ENCODE measurements at places on chromosomes 2 and 18. TPM values are rescaled to one million over a fixed set of nuclear protein-coding genes. Genes with fewer than 3 reads are reported as not detected.

CYP27C1 gene
- total RNA-seq, result 2.4 TPM

KCNJ13 gene
- total RNA-seq, result not detected

GRCh38 chr2:100765481-100765880 lies 54.5 kb upstream of the NPAS2 start:
- no peaks in the 10 kb centered on the region for H3K36me3 ChIP-seq
- DNase-seq, result no peak
- H3K27ac ChIP-seq, result no peak overlapping the region
- no peaks in the 10 kb centered on the region for H3K27me3 ChIP-seq
- peaks cover 19% of the 10 kb centered on the region for H3K4me1 ChIP-seq
- H3K4me3 ChIP-seq, result no peak overlapping the region

- H3K27me3 ChIP-seq, result no peaks in the 10 kb centered on the region
- no peaks in the 10 kb centered on the region for H3K36me3 ChIP-seq
- no peak for DNase-seq
- H3K27ac ChIP-seq, result no peak overlapping the region
- H3K4me1 ChIP-seq, result no peaks in the 10 kb centered on the region
Measured at GRCh38 chr18:11081009-11081532, 68.3 kb downstream of the PIEZO2 start.

DNA sequence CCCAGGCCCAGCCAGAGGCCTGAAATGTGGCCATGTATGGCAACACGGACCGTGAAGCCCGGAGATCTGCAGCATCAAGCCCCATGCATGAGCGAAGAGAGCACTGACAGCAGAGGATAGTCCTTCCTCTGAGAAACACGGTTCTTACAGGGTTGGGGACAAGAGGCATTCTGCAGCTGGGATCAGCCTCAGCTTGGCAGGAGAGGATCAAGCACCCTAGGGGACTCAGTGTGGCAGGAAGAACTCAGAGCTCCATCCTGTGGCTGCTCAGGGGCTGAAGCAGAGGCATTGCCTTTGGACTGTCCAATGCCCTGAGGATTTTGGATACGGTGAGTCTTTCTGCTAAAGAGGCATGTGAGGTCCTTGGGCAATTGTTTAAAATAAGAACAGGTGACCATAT lies 368.7 kb downstream of the ZNF516 start:
- no peaks in the 10 kb centered on the region for H3K4me1 ChIP-seq
- H3K27me3 ChIP-seq, result no peaks in the 10 kb centered on the region
- no peak for DNase-seq
- no peak overlapping the region for H3K4me3 ChIP-seq
- H3K36me3 ChIP-seq, result no peaks in the 10 kb centered on the region

- H3K4me3 ChIP-seq, result no peak overlapping the region
- no peak overlapping the region for H3K27ac ChIP-seq
- H3K4me1 ChIP-seq, result peaks cover 14% of the 10 kb centered on the region
- H3K27me3 ChIP-seq, result peaks cover 25% of the 10 kb centered on the region
- DNase-seq, result peak; percentile 90
- no peaks in the 10 kb centered on the region for H3K36me3 ChIP-seq
Measured at GRCh38 chr2:29223851-29224692, 108.9 kb downstream of the CLIP4 start.

DNA sequence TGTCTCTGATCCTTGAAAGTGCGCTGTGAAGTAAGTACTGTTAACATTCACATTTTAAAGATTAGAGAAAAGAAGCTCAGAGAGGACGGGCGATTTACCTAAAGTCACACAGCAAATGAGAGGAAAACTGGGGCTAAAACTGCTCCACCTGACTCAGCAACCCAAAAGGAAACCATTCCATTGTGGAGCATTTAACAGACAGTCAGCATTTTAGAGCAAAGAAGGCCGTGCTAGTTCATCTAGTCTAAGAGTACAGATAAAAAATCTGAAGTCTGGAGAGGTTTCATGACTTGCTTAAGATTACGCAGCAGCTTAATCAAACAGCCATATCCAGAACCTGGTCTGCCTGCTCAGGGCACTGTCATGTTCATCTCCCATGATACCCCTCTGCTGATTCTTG lies 19.9 kb upstream of the KCNF1 start:
- no peaks in the 10 kb centered on the region for H3K36me3 ChIP-seq
- DNase-seq, result no peak

DNA sequence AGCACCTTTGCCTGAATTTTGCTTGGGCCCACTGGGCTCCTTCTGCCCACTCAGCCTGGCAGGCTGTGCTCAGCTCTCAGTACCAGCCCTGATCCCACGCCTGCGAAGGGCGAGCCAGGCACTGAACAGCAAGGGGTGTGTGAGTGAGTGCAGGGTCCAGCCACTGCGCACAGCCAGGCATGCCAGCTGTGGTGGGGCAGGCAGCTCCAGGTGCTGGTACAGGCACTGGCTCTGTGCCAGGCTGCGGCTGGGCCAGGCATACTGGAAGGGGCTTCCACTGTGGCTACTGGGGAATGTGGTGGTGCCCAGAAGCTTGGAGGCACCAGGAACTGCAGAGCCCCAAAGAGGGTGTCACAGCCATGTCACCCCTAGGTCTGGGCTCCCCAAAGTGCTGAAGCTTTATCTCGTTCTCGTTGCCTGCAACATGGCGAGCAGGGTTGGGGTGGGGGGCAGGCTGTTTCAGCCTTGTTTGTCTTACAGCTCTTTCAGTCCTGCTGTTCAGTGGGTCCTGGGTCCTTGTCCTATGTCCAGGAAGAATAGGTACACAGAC lies 8.8 kb downstream of the DYSF start:
- no peak overlapping the region for H3K4me3 ChIP-seq
- H3K27ac ChIP-seq, result no peak overlapping the region
- H3K36me3 ChIP-seq, result no peaks in the 10 kb centered on the region
- H3K4me1 ChIP-seq, result peaks cover 10% of the 10 kb centered on the region

SH2D6 gene
- total RNA-seq, result not detected

- no peak overlapping the region for H3K4me3 ChIP-seq
- H3K27me3 ChIP-seq, result peaks cover 4% of the 10 kb centered on the region
- no peak for DNase-seq
- peaks cover 3% of the 10 kb centered on the region for H3K4me1 ChIP-seq
Measured at GRCh38 chr18:63888470-63889190, 1.1 kb downstream of the SERPINB2 start.

ANKRD36C gene
- 42.7 TPM for total RNA-seq

- DNase-seq, result peak; percentile 76
- no peaks in the 10 kb centered on the region for H3K36me3 ChIP-seq
- H3K4me1 ChIP-seq, result peaks cover 4% of the 10 kb centered on the region
- H3K27me3 ChIP-seq, result no peaks in the 10 kb centered on the region
Measured at GRCh38 chr18:32355896-32356295, 114.8 kb downstream of the GAREM1 start.

DNA sequence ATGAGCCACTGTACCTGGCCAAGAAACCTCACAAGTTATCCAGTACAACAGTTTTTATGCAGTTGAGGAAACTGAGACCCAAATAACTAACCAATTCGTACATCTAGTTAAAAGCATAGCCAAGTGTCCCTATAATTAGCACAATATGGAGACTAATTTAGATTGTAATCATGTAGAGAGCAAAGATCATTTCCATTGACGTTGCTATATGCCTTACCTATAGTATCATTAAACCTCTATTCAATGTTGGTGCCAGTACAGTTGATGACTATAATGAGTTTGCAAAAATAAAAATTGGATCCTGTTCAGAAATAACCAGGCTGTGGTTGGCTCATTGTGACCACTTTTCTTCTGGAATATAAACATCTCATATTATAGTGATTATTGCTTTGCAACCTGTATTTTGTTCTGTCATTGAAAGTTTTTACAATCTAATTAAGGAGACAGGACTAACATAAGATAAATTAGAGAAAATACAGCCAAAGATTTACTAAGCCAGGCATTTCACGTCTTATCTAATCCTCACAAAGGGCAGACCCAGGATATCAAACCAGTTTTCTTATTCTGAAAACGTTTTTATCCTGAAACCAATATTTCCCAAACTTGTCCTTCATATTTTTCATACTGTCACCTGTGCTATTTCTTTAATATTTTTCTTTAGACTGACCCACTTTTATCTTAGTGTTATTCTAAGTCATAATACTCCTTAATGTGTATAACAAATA lies 130.0 kb upstream of the STON1 start:
- H3K36me3 ChIP-seq, result no peaks in the 10 kb centered on the region
- no peaks in the 10 kb centered on the region for H3K27me3 ChIP-seq
- H3K4me3 ChIP-seq, result no peak overlapping the region
- H3K27ac ChIP-seq, result no peak overlapping the region
- no peaks in the 10 kb centered on the region for H3K4me1 ChIP-seq

- no peaks in the 10 kb centered on the region for H3K27me3 ChIP-seq
- peaks cover 4% of the 10 kb centered on the region for H3K4me1 ChIP-seq
- peak overlapping the region; percentile 62 for H3K27ac ChIP-seq
- no peak overlapping the region for H3K4me3 ChIP-seq
Measured at GRCh38 chr18:3579701-3580100, 129.7 kb downstream of the TGIF1 start.

DNA sequence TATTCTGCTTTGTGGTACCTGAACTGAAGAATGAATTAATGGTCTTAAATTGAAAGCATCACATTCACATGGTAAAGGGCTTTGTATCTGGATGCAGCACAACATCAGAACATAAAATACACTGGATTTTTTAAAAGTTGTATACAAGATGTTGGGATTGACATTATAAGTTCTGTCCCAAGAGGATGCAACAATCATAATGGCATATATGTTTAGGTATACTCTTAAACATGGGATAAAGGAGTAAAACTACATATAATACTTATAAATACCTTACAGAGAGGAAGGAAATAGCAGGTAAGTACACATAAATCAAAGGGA lies 171.9 kb downstream of the THADA start:
- H3K36me3 ChIP-seq, result peaks cover 7% of the 10 kb centered on the region
- H3K27ac ChIP-seq, result peak overlapping the region; percentile 28
- DNase-seq, result no peak
- no peak overlapping the region for H3K4me3 ChIP-seq

MAL gene
- total RNA-seq, result not detected

GRCh38 chr2:131156452-131157149 lies 51.5 kb downstream of the PLEKHB2 start:
- DNase-seq, result peak; percentile 65
- no peak overlapping the region for H3K4me3 ChIP-seq
- H3K27ac ChIP-seq, result no peak overlapping the region
- no peaks in the 10 kb centered on the region for H3K4me1 ChIP-seq
- H3K36me3 ChIP-seq, result no peaks in the 10 kb centered on the region

DNA sequence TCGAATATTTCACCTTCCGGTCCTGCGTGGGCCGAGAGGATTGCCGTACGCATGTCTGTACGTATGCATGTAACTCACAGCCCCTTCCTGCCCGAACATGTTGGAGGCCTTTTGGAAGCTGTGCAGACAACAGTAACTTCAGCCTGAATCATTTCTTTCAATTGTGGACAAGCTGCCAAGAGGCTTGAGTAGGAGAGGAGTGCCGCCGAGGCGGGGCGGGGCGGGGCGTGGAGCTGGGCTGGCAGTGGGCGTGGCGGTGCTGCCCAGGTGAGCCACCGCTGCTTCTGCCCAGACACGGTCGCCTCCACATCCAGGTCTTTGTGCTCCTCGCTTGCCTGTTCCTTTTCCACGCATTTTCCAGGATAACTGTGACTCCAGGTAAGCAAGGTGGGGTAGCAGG lies at the start of gene SERPINB5:
Gene SERPINB5 (plus strand): TSS at position 291 of the 400 bp plus-strand sequence. CDS start 7,471 bp downstream, outside the sequence.
- no peak for DNase-seq
- H3K27me3 ChIP-seq, result no peaks in the 10 kb centered on the region
- no peaks in the 10 kb centered on the region for H3K4me1 ChIP-seq
- H3K4me3 ChIP-seq, result no peak within 1 kb of the TSS
- no peaks in the 10 kb centered on the region for H3K36me3 ChIP-seq
- no peak within 1 kb of the TSS for H3K27ac ChIP-seq

DNA sequence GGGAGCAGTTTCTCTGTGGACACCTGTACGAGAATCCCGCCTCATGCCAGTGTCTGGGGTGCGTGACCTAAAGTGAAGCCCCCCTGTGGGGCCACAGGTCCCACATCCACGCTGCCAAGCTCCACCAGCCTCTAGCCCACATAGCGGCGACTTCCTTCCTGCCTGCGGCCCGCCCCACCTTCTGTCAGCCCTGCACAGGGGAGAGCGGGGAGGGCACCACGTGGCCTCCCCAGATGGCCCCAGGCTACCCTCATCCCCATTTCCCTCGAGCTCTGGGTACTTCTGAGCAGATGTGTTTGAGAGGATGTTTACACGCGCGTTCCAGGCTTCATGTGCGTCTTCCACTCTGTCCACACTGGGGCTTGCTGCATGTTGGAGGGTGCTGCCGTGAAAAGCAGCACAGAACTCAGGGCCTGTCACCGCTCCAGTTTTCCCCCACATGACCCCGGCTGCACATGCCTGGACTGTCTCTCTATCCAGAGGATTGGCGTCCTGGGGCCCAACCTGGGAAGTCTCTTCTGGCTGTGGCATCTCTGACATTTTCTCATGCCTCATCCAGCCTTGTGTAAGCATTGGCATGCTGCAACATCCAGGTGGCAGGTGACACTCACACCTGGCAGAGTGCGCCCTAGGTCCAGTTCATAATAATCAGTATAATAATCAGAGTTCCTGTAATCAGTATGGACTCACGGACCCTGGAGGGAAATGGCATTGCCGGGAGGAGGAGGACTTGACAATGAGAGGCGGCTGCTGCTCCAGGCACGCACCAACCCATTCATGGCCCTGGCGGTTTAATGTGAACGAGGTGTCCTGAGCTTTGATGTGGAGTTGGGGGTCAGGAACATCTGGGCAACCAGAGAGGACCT lies 146.3 kb upstream of the TWIST2 start:
- no peaks in the 10 kb centered on the region for H3K36me3 ChIP-seq
- no peak for DNase-seq
- H3K4me3 ChIP-seq, result no peak overlapping the region

DNA sequence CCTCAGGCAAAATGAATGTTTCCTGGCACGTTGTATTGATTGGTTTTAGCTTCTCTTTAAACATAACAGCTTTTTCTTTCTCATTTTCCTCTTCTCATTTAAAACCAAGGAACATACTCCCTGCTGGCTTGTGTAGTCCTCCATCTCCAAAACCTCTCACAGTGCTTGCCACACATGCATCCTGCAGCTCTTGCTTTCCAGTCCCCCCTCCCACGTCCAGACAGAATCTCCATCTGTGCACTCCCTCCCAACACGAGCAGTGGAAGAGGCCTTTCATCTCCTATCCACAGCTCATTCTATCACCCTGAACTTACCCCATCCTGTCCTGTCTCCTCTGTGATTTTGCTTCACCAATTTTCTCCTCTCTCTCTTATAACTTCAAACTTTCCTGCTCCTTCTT lies 99.6 kb upstream of the THSD7B start:
- DNase-seq, result no peak
- H3K4me1 ChIP-seq, result no peaks in the 10 kb centered on the region
- H3K4me3 ChIP-seq, result no peak overlapping the region
- no peak overlapping the region for H3K27ac ChIP-seq

All from osteoblast (primary cell).